Activated naive CD4-positive, alpha-beta T cell treated with Interleukin-2 at 50 U/mL for 16 hours (primary cell): ENCODE measurements at places on chromosomes 11 and 22.

DNA sequence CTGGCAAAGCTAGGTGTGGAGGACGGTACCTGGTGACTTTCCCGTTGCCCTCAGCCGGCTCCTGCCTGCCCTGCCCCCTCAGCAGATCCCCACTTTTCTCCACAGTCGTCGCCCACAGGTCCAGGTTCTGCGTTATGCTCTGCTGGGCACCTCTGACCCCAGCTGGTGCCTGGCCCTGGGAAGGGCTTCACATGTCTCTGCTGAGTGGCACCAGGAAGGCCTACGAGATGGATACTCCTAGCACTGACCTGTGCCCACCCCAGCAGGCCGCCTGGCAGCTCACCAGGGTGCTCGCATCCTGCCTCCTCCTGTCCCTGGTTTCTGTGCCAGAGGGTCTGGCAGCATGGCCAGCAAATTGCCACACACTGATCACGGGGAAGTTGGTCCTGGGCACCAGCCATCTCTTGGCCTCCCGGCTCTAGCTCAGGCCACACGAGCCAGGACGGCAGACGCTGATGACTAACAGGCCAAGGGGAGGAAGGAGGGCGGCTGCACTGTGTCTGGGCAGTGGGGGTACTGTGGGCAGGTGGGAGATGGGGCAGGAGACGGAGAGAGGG is 13.8 kb downstream of the CARS1 start:
- DNase-seq, result no peak

DNA sequence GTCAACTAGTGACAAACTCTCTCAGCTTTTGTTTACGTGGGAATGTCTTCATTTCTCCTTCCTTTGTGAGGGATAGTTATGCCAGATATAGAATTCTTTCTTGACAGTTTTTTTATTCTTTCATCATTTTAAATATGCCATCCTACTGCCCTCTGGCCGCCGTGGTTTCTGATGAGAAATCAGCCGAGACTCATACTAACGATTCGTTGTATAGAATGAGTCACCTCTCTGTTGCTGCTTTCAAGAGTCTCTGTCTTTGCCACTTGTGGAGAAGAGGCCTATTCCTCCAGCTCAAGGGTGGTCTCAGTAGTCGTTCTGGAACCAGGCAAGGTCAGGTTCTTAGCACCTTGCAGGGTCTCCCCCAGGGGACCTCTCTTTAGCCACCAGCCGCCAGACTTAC is 8.0 kb downstream of the MYO7A start:
- DNase-seq, result no peak

GRCh38 chr11:17986711-17987220 is 26.1 kb downstream of the SERGEF start:
- DNase-seq, result no peak

DNA sequence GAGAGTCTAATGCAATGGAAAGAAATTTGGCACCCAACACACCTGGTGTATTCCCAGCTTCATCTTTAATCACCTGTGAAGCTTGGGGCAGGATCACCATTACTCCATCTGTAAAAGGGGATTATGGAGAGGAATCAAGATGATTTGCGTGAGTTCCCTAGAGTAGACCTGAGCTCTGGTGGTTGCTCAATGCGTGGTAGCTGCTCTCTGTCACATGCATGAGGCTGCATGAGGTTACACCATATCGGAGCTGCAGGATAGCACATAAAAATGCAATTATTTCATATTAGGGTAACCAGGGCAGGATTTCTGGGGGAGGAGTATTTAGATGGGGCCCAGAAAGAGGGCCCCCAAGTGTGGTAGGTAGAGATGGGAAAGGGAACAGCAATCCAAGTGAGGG is 35.3 kb upstream of the CLMP start:
- DNase-seq, result no peak

- no peak for DNase-seq
These were observed 53.5 kb upstream of the LMO1 start for GRCh38 chr11:8317159-8317558.
